Astrocyte (in vitro differentiated cells and primary cell): ENCODE measurements at places on chromosomes 2 and 18. TPM values are rescaled to one million over a fixed set of nuclear protein-coding genes. Genes with fewer than 3 reads are reported as not detected.
A peak's percentile ranks its signal among the peaks of the same experiment; 100 is the strongest.

PXDN gene
- 417 and 467 TPM in 2 replicates for total RNA-seq

POTEI gene
- 0.32 and 0.50 TPM in 2 replicates for total RNA-seq

GRCh38 chr2:5914811-5915611, 222.8 kb downstream of the SOX11 start:
- H3K27ac ChIP-seq, result peak overlapping the region; percentile 77
- peak overlapping the region; percentile 6 for H3K4me3 ChIP-seq
- H3K36me3 ChIP-seq, result no peaks in the 10 kb centered on the region
- no peaks in the 10 kb centered on the region for H3K27me3 ChIP-seq

GRCh38 chr2:67854798-67855197, 208.0 kb downstream of the C1D start:
- no peaks in the 10 kb centered on the region for H3K4me1 ChIP-seq
- no peaks in the 10 kb centered on the region for H3K36me3 ChIP-seq
- no peak overlapping the region for H3K4me3 ChIP-seq
- no peak overlapping the region for H3K27ac ChIP-seq
- DNase-seq, result no peak

SGPP2 gene
- total RNA-seq, result 0.19 and 0.20 TPM in 2 replicates

GRCh38 chr18:63079114-63079513, 240.5 kb downstream of the BCL2 start:
- no peak overlapping the region for H3K27ac ChIP-seq
- peaks cover 2% of the 10 kb centered on the region for H3K27me3 ChIP-seq
- no peak for DNase-seq
- no peak overlapping the region for H3K4me3 ChIP-seq
- H3K36me3 ChIP-seq, result no peaks in the 10 kb centered on the region

DNA sequence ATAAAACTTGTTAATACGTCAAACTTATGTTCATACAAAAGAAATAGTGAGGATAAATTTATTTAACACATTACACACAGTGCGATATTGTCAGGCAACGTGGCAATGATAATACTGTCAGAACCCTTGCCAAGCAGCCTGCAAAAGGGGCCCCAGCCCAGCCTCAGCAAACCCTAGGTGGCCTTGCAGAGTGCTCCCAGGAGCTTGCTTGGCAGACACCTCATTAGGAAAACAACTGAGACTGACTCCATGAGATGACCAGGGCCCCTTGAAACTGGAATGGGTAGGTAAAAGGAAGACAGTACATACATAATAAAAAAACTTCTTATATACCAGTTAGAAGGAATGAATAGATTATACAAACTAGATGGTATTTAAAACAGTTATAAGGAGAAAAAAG, 136.6 kb upstream of the EPC2 start:
- H3K4me3 ChIP-seq, result no peak overlapping the region
- DNase-seq, result no peak
- H3K36me3 ChIP-seq, result no peaks in the 10 kb centered on the region
- no peaks in the 10 kb centered on the region for H3K27me3 ChIP-seq
- peaks cover 4% of the 10 kb centered on the region for H3K4me1 ChIP-seq
- no peak overlapping the region for H3K27ac ChIP-seq

PRKAG3 gene
- total RNA-seq, result not detected in 2 replicates

ELAC1 gene
- total RNA-seq, result 7.6 and 8.2 TPM in 2 replicates
